ENCODE measurements at places on chromosomes 2 and 18. TPM values are rescaled to one million over a fixed set of nuclear protein-coding genes. Genes with fewer than 3 reads are reported as not detected.

GRCh38 chr2:127086990-127087790 lies 19.8 kb downstream of the BIN1 start:
- peak; percentile 88 for DNase-seq

- DNase-seq: peak; percentile 4
Measured at GRCh38 chr2:239942871-239943311, 82.3 kb downstream of the NDUFA10 start.

ALPG gene
- not detected for total RNA-seq

FAM110C gene
- 5.3 TPM for total RNA-seq

DNA sequence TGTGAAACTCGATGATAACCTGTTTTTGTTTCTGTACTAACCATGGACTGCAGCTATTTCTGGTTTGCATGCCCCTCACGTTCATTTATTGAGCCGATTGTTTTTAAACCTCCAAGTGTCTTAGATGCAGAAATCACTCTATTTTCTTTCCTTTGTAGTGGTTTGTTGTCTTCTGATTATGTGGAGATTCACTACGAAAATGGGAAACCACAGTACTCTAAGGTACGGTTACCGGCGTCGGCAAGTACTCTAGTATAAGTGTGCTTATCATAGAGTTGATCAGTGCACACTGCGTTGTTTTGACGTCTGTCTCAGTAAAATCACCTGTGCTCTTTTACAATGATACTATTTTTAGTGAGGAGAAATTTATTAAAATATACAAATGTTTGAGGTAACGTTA lies 87.4 kb downstream of the ADAM23 start:
- DNase-seq: no peak

DNA sequence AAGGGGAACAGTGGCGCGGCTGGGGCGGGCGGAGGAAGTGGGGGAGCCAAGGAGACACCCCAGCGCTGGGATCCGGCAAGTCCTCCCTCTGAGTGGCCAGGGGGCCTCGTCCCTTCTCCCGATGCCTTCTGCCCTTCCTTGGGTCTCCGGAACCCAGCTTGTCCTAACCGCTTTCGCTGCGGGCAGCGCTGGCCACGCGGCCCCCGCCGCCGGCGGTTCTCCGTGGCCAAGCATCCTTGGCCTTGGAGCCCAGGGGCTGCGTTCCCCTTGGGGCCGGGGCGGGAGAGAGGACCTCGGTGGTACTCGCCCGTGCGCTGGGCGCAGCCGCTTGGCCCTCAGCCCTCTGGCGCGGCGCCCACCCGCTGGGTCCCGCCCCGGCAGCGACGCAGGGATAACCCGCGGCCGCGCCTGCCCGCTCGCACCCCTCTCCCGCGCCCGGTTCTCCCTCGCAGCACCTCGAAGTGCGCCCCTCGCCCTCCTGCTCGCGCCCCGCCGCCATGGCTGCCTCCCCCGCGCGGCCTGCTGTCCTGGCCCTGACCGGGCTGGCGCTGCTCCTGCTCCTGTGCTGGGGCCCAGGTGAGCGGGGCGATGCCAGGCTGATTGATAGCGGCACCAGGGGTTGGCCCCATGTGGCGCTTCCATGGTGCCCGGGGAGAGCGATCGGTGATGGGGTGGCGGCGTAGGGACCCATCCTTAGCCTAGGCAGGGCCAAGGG lies 128.7 kb downstream of the UXS1 start:
- peak; percentile 41 for DNase-seq

GRCh38 chr18:59954755-59955156 lies 55.0 kb downstream of the PMAIP1 start:
- no peak for DNase-seq

- DNase-seq: no peak
Measured at GRCh38 chr18:44748582-44748981, 67.9 kb downstream of the SETBP1 start.

DNA sequence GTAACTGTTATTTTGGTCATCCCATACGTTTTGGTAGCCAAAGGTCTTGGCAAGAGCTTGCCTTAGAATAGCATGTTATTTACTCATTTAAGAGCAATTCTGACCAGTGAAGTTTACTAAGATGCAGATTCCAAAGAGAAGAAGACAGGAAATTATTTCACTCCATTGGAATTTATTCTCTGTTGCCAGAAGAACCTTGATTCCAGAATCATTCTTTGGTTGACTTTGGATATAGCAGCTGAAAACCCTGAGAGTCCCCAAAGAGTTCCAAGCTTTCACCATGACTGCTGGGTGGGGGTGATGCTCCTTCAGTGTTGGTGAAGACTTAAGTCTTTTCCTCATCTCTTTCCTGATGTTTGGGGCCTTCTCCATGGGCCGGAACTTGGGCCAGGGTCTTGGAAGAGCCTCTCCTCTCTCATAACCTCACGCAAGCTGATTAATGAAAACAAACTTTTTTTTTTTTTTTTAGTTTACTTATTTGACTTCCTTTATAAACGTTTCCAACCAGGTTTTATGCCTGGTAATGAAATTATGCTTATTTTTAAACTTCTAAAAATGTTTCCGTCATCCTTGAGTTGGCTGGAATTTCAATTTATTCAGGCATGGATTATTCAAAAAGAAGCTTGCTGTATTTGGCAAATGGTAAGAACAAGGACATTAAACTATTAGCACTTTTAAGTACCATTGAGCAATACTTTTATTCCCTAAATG lies 192.0 kb downstream of the MTX2 start:
- DNase-seq: no peak

DNA sequence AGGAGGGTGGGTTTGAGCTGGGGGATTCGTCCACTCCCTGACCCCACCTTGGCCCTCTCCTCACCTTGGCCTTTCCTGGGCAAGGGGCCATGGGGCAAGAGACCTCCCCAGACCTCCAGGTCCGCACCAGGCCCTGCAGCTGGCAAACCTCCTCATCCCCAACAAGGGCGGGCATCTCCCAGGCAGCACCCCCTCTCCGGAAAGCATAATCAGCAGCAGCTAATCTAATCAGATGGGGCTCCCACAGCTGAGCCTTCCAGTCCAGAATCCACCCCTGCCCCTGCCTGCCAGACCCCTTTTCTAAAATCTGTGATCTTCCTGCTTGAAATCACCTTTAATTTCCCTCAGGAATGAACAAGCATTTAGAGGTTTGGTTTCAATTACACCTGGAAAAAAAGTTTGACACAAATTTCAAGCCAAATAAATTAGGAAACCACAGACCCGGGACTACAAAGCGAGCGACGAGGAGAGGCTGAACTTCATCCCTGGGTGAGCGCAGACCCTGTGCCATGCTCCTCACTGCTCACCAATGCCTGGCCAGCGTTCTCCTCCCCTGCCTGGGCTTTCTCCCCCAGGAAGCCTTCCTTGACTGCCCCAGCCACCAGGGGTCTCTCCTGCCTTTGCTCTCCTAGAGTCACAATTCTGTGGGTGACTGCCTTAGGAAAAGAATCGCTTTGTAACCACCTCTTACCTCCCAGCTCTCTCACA lies 143.0 kb upstream of the MYCN start:
- no peak for DNase-seq

- DNase-seq: no peak
Measured at GRCh38 chr2:9401646-9402371, 21.5 kb downstream of the ITGB1BP1 start.

GRHL1 gene
- total RNA-seq: 5.7 TPM

DNA sequence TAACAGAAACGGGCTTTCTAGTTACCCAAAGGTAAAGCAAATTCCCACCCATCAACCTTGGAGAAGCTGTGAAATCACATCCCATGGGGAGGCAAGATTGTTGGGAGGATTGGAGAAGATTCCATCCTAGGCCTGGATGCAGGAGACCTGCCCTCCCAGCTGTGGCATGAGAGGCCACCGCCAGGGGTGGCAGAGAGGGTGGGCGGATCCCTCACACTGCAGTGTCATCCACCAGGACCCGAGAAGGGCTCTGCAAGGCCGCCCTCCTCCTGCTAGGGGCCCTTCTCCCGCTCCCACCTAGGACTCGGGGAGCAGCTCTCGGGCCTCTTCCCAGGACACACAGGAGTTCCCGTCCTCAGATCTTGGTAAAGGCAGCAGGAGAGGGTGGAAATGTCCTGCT lies 15.5 kb upstream of the ATG16L1 start:
- DNase-seq: no peak

MPPE1 gene
- total RNA-seq: 30.0 TPM

- DNase-seq: no peak
Measured at GRCh38 chr2:60844105-60844504, 37.3 kb upstream of the REL start.

WIPF1 gene
- 25.1 TPM for total RNA-seq

- DNase-seq: no peak
Measured at GRCh38 chr18:43876748-43877147, 599.5 kb upstream of the SYT4 start.

DNA sequence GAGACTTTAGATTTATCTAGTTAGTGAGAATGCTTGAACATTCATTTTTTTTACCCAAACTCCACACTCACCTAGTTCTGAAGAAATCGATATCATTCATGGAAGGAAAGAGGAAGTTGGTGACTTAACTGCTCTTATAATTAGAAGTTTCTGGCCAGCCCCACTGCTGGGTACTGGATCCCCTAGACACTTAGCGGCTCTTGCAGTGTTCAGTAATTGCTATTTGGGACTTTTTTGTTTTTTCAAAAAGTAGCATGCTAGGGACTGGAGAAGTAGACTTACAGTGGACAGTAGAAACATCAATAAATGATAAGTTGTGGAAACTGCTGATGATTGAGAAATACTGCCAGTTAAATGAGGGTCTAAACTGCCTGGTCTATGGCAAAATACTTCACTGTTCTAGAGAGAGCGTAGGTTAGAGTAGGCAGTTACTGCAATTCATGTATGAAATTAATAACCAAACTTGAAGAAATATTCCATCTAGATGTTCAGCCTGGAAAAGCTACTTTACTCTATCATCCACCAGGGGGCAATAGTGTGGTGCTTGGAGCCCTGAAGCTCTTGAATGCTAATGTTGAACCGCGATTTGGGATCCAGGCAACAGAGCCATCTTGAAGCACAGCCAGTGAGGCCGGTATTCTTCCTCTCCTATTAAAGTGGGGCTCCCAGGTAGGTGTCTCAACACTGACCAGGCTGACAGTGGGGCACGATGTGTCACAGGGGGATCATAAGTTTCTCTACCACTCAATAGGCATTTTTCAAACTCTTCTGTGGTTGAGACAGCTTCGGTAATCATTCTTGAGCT lies 146.1 kb upstream of the SESTD1 start:
- DNase-seq: no peak

DNA sequence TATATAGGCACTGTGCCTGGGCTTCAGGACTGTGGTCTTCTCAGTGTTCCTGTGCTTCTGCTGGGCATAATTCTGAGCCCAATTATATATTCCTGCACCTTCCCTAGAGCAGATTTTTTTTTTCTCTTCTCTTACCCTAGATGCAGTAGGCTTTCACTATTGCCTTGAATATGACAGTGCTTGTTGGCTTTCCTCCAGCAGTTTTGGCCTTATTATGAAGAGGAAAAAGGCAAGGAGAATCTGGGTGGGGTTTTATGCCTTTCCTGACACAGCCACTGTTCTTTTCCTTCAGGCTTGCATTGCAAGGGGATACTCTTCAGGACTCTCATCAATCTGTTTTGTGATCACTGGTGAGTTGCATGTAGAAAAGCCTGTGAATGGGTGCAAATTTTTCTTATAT lies 221.9 kb upstream of the CELF4 start:
- no peak for DNase-seq

- DNase-seq: no peak
Measured at GRCh38 chr2:24354957-24355356, 5.4 kb downstream of the ITSN2 start.

DNA sequence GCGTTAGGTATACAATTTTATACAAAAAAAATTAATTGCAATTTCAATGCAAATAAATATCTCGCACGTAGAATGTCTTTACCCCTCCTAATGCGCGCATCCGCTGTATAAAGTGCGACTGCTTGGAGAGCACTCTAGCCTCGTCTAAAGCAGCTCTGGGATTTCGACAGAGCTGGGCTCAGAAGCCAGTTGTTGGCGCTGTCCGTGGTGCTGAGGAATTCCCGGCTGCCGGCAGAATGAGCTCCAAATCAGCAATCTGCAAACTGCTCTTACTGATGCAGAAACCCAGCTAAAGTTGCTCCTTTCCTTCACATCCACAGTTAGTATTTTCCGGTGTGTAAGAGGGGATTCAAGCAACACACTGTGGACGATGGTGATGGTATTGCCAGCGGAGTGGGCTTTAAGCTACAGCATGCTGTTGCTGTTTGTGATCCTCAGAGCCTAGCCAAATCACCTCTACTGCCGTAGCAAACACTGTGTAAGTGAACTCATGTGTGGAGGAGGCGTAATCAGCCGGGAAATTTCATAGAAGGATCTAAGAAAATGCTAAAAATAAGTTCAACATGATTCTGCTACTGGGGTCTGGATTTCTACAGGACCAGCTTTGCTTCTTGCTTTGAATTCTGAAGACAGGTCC lies at the start of gene VWC2L:
TSS of gene VWC2L (plus strand) at position 137 of the 637 bp plus-strand sequence. CDS start 3,140 bp downstream, outside the sequence.
- DNase-seq: peak; percentile 71

DNA sequence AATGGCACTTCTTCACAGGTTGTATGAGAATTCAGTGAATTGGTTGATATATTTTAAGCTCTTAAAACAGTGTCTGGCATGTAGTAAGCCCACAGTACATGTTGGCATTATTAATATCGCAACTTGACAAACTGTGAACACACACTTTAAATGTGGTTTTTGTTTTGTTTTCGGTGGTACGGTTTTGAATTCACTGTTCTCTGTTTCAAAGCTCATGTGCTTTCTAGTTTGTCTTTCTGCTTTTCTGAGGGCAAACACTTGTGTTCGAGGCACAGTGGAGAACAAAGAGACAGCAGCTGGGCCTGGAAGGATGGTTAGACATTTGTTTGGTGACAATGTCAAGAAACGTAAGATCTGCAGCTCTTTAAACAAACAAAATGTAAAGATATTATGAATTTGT lies 276.5 kb upstream of the MC4R start:
- no peak for DNase-seq

DNA sequence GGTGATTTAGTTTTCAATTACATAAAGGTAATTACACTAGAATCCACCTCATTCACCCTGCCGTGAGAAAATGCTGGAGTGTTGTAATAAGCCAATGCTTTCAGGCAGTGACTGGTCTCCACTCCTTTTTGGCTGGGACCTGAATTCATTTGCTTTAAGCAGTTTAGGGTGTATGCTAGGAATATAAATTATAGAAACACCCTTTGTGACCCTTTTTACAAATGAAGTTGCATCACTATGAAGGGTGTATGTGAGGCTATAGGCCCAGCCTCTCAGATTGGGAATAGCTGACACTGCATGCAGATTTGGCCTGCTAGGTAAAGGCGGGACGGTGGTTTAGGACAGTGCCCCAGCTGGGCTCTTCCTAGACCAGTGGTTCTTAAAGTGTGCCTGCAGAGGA lies 50.8 kb upstream of the NFE2L2 start:
- DNase-seq: no peak

Measured in left cardiac atrium (tissue), 4 donors.